Common myeloid progenitor, CD34-positive (primary cell): ENCODE measurements at places on chromosomes 3 and 15.

DNA sequence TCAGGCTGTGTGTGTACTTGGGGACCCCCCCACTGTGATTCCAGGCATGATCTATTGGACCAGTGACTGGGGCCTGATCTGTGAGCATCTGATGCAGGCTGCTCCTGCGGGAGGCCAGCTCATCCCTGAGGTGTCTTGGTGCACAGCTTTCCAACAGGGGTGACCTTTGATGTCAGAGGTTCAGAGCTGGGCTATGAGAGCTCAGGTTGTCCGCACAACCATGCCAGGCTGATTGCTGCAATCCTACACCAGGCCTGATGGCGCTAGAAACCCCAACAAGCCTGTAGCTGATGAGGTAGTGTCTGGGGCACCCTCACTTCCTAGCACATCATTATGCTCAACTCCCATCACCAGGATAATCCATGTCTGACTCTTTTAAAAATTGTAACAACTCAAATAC, 56.1 kb upstream of the CACNA2D3 start:
- H3K27me3 ChIP-seq, result no peaks in the 10 kb centered on the region
- H3K4me1 ChIP-seq, result no peaks in the 10 kb centered on the region
- no peak for DNase-seq

DNA sequence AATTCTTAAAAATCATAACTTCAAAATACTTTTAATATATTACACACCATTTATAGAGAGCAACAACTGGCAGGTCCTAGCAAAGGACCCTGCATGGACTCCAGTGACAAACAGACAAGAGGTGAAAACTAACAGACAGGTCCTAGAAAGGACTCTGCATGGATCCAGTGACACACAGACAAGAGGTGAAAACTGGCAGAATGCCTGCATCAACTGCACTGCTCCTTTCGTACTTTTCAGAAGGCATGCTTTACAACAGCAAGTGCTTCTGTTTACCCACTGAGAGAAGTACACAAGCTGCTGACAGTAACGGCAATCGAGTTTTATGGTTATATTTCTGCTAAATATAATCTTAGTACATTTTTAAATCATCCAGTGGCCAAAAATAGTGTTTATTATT, 24.3 kb upstream of the GP5 start:
- no peak for DNase-seq
- H3K27me3 ChIP-seq, result no peaks in the 10 kb centered on the region

DNA sequence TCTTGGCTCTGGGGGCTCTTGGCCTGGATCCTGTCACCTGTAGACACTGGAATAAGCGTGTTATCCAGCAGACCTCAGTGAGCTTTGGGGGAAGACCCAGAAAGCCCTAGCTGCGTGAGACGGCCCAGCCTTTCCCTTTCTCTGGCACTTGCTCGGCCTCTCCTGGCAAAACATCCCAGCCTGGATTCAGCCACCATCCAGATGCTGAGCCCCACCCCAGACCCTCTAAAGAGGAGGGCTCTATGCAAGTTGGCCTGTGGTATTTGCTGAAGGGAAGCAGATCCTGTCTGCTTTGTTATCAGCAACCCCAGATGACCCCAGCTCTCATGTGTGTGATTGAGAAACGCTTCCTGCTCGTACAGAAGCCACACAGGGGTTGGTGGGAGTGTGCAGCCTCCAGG, 267.2 kb downstream of the FAM43A start:
- peak; percentile 73 for DNase-seq
- H3K4me3 ChIP-seq, result no peak overlapping the region
- no peak overlapping the region for H3K27ac ChIP-seq
- H3K27me3 ChIP-seq, result no peaks in the 10 kb centered on the region
- no peaks in the 10 kb centered on the region for H3K36me3 ChIP-seq

- DNase-seq, result peak; percentile 10
- no peak overlapping the region for H3K4me3 ChIP-seq
- no peaks in the 10 kb centered on the region for H3K36me3 ChIP-seq
- H3K27me3 ChIP-seq, result no peaks in the 10 kb centered on the region
These were observed 27.9 kb upstream of the TGFBR2 start for GRCh38 chr3:30578479-30578878.

DNA sequence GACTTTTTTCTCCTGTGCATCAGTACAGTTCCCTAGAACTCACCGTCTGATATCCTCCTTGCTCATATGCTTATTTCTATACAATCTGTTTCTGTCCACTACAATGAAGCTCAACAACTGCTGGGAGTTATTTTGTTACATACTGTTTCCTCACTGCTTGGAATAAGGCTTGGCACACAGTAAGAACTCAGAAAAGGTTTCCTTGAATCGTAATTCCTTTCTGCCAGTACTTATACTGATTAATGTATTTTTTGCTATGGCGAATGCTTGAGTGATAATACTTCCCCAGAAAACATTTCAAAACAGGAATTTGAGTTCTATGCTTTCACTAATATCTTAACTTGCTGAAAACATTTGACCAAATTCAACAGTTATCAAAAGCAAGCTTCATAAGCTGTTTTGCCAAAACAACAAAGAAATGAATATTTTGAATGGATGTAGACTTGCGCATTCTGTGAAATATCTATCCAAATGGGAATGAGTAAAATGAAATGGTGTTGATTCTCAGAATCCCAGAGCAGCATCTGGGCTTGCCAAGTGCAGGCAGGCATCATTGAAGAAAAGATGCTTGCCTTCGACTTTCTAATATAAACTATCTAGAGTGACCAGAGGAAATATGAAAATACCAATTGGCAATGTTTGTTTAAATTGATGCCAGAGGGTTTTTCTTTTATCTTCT, 286.3 kb downstream of the RAP2B start:
- DNase-seq, result no peak
- peaks cover 2% of the 10 kb centered on the region for H3K27me3 ChIP-seq
- no peaks in the 10 kb centered on the region for H3K4me1 ChIP-seq
- no peak overlapping the region for H3K27ac ChIP-seq
- no peaks in the 10 kb centered on the region for H3K36me3 ChIP-seq
- no peak overlapping the region for H3K4me3 ChIP-seq

GRCh38 chr3:117278424-117279190, 569.0 kb downstream of the TUSC7 start:
- no peaks in the 10 kb centered on the region for H3K4me1 ChIP-seq
- DNase-seq, result no peak
- no peaks in the 10 kb centered on the region for H3K27me3 ChIP-seq
- H3K36me3 ChIP-seq, result no peaks in the 10 kb centered on the region
- H3K27ac ChIP-seq, result no peak overlapping the region

GRCh38 chr3:195269375-195270078, 1.4 kb downstream of the XXYLT1 start:
- peaks cover 27% of the 10 kb centered on the region for H3K4me1 ChIP-seq
- H3K27ac ChIP-seq, result no peak overlapping the region
- peak overlapping the region; percentile 81 for H3K4me3 ChIP-seq
- DNase-seq, result peak; percentile 27
- peaks cover 13% of the 10 kb centered on the region for H3K36me3 ChIP-seq
- no peaks in the 10 kb centered on the region for H3K27me3 ChIP-seq

- no peaks in the 10 kb centered on the region for H3K4me1 ChIP-seq
- no peak for DNase-seq
- H3K36me3 ChIP-seq, result no peaks in the 10 kb centered on the region
- H3K4me3 ChIP-seq, result no peak overlapping the region
- H3K27me3 ChIP-seq, result no peaks in the 10 kb centered on the region
These were observed 333.3 kb downstream of the GRM7 start for GRCh38 chr3:7194071-7194835.

GRCh38 chr3:131072845-131073244, 46.2 kb downstream of the NEK11 start:
- peaks cover 3% of the 10 kb centered on the region for H3K4me1 ChIP-seq
- H3K27ac ChIP-seq, result no peak overlapping the region
- no peak for DNase-seq
- H3K4me3 ChIP-seq, result no peak overlapping the region
- no peaks in the 10 kb centered on the region for H3K27me3 ChIP-seq

DNA sequence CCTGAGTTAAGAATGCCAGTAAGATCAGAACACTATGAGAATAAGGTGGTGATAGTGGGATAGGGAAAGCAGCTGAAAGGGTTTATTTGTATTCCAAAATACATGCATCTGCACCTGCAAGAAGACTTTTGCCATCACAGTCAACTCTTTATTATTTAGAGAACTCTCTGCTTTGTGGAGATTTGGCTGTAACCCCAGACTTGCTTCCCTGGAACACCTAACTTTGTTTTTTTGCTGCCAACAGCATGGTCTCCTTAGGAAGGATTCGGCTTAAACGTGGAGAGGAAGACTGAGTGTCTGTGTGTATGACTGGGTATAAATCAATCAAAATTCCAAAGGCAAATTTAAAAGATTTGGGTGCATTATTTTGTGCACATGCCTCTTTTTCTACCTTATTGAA, 21.6 kb upstream of the SLITRK3 start:
- no peaks in the 10 kb centered on the region for H3K4me1 ChIP-seq
- no peak for DNase-seq
- H3K36me3 ChIP-seq, result no peaks in the 10 kb centered on the region
- H3K4me3 ChIP-seq, result no peak overlapping the region

GRCh38 chr15:38514601-38515000, 50.0 kb downstream of the RASGRP1 start:
- no peak overlapping the region for H3K27ac ChIP-seq
- no peaks in the 10 kb centered on the region for H3K4me1 ChIP-seq
- peaks cover 10% of the 10 kb centered on the region for H3K36me3 ChIP-seq
- H3K27me3 ChIP-seq, result no peaks in the 10 kb centered on the region

GRCh38 chr3:138089091-138089490, 26.3 kb downstream of the DZIP1L start:
- DNase-seq, result no peak
- H3K36me3 ChIP-seq, result no peaks in the 10 kb centered on the region
- no peaks in the 10 kb centered on the region for H3K27me3 ChIP-seq
- H3K27ac ChIP-seq, result no peak overlapping the region

DNA sequence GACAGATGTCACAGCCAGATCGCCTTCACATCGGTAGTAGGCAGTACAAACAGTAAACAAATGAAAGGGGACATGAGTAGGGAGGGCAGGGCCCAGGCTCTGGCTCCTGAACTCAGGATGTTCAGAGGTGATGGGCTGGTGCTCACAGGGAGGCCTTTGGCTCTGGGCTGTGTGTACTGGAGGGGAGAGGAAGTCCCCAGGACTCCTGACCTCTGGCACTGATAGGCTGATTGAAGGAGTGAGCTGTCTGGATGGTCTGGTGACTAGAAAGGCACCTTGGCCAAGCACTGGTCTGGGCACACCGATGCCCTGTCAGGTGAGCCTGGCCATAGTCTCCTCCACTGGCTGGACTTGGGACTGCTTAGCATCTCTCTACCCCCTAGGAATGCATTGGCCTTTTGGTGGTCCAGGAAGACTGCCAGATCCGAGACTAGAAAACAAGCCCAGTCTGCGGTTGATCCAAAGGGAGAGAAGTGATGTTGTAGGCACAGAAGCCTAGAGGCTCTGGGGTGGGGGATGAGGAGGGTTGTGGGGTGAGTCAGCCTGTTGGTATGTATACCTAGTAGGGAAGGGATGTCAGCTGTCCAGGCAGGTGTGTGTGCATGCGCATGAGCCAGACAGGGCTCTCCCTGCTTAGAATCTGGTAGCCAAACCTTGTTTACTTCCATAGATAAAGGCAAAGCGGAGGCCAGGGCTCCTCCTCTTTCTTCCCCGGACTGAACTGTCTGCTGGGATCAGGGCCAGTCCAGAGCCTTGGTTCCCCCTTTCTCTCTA, 1.9 kb downstream of the SPINT1 start:
- H3K27me3 ChIP-seq, result no peaks in the 10 kb centered on the region
- peaks cover 5% of the 10 kb centered on the region for H3K36me3 ChIP-seq
- H3K4me1 ChIP-seq, result peaks cover 41% of the 10 kb centered on the region
- H3K27ac ChIP-seq, result no peak overlapping the region
- DNase-seq, result no peak
- H3K4me3 ChIP-seq, result no peak overlapping the region

- H3K27me3 ChIP-seq, result no peaks in the 10 kb centered on the region
- H3K36me3 ChIP-seq, result no peaks in the 10 kb centered on the region
- DNase-seq, result no peak
- H3K27ac ChIP-seq, result no peak overlapping the region
These were observed 320.8 kb upstream of the CTNNB1 start for GRCh38 chr3:40878464-40878905.
